ENCODE measurements at places on chromosomes 3 and 15.

DNA sequence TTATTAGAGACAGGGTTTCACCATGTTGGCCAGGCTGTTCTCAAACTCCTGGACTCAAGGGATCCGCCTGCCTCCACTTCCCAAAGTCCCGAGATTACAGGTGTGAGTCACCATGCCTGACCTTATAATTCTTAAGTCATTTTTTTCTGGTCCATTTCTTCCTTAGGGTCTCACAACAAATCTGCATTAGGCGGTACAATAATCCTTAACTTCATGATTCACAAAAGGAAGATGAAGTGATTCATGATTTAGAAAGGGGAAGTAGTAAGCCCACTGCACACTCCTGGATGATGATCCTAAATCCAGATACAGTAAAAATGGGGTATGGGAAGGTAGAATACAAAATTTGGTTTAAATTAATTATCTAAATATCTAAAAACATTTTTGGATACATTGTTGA lies 45.0 kb upstream of the TKT start:
- no peak for DNase-seq

DNA sequence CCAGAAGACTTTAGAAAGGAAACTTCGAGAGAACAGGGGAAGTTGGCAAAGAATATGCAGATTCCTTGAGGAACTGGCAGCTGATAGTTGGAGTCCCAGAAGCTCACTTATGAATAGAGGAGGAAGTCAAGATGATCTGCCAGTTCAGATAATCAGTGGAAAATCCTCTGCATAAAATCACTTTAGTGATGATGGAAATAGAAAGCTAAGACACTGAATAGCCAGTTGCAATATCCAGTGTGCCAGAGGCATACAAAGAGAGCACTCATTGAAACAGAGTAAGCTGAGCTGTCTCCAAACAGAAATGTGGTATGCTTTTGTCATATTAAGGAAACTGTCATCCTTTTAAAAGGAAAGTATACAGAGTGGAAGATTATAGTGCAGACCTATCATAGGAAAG lies 1207.6 kb downstream of the OTOL1 start:
- DNase-seq: no peak

DNA sequence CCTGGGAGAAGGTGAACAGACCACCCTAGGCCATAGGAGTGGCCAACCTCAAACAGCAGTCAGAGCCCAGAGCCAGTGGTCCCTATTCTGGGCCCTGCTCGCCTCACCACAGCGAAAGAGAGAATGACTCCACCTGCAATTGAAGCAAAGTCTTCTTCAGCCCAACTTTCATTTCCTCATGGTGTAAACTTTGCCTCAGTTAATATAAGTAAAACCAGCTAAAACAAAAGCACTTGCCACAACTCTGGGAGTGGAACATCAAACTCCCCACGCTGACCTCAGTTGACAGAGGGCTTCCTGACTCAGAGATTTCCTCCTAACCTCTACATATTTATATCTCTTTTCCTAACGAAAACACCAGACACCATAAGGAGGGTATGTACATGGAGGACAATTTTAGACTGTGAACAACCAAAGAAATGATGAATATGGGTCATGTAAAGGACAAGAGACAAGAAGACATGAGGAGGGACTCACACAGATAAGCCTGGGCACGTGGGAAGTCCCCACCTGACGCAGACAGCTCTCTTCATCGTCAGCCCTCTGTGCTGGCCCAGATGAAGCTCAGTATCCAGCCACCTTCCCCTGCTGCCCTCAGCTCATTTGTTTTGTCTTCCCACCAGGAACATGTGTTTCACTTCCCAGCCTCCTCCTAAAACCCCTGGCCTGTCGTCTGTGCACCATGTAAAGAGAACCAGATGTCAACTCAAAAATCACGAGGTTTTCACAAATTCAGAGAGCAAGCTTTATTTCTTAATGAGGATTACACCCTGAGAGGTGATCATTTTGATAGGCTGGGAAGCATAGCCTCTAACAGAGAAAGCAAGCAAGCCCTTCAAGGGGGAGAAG lies 140.9 kb downstream of the KCNMB2 start:
- DNase-seq: no peak

- DNase-seq: no peak
Observed at GRCh38 chr3:106862067-106862466, 515.2 kb upstream of the CCDC54 start.

Measured in SHP77 (cell line).